ENCODE measurements at places on chromosomes 5 and 9. TPM values are rescaled to one million over a fixed set of nuclear protein-coding genes. Genes with fewer than 3 reads are reported as not detected.

DNA sequence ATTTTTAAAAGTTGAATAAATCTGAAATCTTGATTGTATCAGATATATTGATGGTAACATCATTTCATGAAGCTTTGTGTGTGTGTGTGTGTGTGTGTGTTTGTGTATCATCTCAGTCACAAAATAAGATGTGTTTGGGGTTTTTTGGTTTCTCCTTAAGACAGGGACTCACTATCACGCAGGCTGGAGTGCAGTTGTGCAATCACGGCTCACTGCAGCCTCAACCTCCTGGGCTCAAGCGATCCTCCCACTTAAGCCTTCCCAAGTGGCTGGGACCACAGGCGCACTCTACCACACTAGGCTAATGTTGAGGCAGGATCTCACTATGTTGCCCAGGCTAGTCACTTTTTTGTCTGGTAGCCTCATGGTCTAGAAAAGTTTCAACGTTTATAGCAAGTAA, 83.4 kb upstream of the DMRT1 start:
- DNase-seq, result no peak

GRCh38 chr9:30310711-30311110, 2073.7 kb upstream of the ACO1 start:
- DNase-seq, result no peak

- DNase-seq, result no peak
These were observed 227.6 kb upstream of the ANKRD55 start for GRCh38 chr5:56460681-56461191.

GRCh38 chr9:69768101-69768500, 8.3 kb upstream of the PTAR1 start:
- DNase-seq, result no peak

MTREX gene
- 87.4 TPM for total RNA-seq

All from activated CD4-positive, alpha-beta memory T cell treated with anti-CD3 and anti-CD28 coated beads for 36 hours (primary cell).